Pancreas (tissue), 10 donors: ENCODE measurements at places on chromosomes 6 and 20. TPM values are rescaled to one million over a fixed set of nuclear protein-coding genes. Genes with fewer than 3 reads are reported as not detected.

PACSIN1 gene
- 2.0 TPM for polyA plus RNA-seq

NOX3 gene
- not detected for polyA plus RNA-seq

CNR1 gene
- polyA plus RNA-seq: 0.65 TPM

KIF13A gene
- 7.3 TPM for polyA plus RNA-seq

CLVS2 gene
- polyA plus RNA-seq: 0.02 TPM

TOX2 gene
- 2.3 TPM for polyA plus RNA-seq

ISM1 gene
- 1.4 TPM for polyA plus RNA-seq

SALL4 gene
- 2.8 TPM for polyA plus RNA-seq

CST9L gene
- not detected for polyA plus RNA-seq

GTSF1L gene
- polyA plus RNA-seq: not detected
